Epithelial cell of esophagus (primary cell): ENCODE measurements at places on chromosomes 4 and X.

DNA sequence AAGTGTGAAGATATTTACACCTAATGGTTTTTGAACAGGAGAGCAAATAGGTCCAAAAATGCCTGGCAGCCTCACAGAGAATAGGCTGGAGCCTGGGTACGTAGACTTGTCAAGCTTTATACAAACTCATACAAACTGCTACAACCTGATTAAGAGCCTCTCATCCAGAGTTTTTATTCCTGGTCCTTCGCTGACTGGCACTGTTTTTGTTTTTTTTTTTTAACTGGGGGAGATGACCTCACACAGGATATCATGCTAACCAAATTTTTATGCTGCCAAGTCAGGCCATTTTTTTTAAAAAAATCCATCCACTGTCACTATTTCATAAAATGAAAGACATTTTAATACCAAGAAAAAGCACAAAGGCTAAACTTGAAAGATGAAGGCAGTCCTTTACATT lies 1.9 kb downstream of the FAM114A1 start:
- no peak for DNase-seq

DNA sequence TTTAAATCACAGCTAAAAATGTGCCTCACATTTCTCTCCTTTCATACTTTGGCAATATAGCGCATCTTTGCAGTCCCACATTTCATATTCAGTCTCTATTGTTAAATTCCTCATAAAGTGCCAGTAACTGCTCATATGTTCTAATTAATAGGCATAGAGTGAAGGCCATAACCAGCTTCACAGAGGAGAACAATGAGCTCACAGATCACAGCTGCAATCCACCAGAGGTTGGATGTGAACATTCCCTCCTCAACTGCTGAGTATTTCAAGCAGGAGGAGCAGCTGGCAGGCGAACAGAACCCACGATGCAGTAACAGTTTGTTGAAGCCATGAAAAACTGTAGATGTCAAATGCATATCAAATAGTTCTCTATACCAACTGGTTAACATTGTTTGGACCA lies 2088.7 kb upstream of the AGA start:
- DNase-seq: no peak

DNA sequence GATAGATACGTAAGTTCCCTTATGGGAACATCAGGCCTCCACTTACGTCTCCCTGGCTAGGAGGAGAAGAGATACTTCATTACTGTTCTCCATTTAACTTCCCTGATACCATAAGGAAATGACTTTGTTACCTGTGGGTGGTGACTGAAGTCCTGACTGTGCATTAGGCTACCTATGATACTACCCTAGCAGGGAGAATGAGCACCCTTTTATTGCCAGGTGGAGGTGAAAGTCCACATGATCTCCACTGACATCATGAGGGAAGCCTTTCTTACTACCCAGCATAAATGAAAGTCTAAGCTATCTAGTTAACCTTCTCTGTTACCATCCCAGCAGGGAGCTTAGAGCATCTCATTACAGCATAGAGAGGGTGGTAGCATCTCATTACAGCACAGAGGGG lies 24.4 kb upstream of the LAMTOR3 start:
- DNase-seq: no peak

DNA sequence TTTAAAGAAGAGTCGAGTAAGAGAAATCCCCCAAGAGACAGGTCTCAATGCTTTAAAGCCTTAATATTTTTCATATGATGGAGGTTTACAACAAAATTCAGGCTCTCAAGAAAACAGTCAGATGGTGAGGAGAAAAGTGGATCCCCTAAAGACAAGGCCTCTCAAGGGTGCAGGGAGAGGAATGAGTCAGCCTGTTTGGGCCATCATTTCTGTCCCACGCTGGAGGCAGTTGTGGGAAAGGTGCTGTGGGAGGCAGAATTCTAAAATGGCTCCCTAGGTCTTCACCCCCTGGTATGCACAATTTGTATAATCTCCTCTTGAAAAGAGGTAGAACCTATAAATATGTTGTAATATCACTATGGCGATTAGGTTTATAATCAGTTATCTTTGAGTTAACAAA lies 4.6 kb upstream of the TIFA start:
- DNase-seq: no peak

DNA sequence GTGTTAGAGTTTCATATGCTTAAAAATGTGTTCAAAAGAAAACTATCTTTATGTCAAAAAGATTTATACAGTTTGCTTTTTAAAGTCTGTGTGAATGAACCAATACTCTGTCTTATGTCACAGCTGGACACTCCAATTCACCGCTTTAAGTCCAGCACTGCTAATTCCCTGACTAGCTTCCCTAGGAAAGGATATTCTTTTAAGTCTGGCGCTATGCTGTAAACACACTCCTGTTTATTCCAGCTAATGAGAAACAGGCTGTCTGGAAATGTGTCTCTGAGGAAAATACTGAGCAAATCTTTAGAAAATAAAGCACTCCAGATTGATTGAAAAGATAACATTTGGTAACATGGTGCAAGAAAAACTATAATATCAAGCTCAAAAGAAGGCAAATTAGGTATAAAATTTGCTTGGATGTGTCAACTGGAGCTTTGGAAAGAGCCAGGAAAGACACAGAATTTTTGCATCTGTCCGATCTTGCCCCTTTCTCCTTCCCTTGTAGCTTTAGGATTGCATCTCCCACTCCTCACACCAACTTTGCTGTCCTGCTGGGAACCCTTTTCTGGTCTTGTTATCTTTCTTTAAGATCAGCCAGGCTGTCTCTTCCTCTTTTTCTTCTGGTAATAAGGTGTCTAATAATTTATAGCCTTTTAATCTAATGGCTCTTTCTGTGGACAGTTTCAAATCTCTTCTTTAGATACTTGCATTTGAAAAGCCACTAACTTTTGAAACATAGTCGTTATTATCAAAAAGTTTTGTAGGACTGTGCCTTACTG lies 40.9 kb upstream of the VEGFC start:
- DNase-seq: no peak
